Activated effector memory CD4-positive, alpha-beta T cell treated with anti-CD3 and anti-CD28 coated beads, Interleukin-2, amount 50 U/mL, for 16 hours (primary cell): ENCODE measurements at places on chromosomes 4 and X.

GRCh38 chr4:108838451-108838850, 75.6 kb upstream of the ETNPPL start:
- no peak for DNase-seq

DNA sequence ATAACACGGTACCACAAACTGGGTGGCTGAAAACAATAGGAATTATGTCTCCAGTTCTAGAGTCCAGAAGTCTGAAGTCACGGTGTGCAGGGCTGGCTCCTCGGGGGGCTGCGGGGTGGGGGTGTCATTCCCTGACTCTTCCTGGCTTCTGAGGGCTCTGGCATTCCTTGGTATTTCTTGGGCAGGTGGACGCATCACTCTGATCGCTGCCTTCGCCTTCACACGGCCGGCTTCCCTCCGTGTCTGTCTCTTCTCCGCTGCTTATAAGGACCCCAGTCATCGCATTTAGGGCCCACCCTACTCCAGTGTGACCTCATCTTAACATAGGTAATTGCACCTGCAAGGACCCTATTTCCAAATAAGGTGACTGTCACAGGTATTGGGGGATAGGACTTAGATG, 134.6 kb downstream of the CPZ start:
- peak; percentile 30 for DNase-seq

DNA sequence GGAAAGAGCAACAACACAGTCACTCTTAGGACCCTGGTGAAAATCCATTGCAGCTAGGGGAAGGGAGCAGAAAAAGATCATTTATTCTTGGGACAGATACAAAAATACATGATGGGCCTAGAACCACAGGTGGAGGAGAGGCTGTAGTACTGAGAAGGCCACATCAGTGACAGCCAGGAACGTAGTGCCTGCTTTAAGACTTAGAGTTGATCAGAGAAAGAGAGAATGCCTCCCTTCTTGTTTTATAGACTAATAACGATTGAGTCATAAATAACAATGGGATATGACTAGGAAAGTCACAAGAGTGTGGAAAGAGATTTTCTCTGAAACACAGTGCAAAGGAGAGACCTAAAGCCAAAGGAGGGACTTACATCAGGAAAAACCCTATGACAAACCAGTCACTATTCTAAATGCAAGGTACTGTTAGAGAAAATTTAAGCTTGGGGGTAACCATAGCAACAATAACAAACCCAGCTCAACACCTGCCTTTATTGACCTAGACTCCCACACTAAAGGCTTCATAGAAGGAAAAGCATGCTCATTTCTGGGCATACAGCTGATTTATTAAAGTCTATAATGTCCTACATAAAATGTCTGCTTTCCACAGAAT, 1015.0 kb upstream of the GRID2 start:
- no peak for DNase-seq

- no peak for DNase-seq
Observed at GRCh38 chr4:69196209-69196965, 18.2 kb downstream of the UGT2B11 start.

- DNase-seq: no peak
Observed at GRCh38 chr4:5784960-5785611, 74.1 kb downstream of the EVC start.

DNA sequence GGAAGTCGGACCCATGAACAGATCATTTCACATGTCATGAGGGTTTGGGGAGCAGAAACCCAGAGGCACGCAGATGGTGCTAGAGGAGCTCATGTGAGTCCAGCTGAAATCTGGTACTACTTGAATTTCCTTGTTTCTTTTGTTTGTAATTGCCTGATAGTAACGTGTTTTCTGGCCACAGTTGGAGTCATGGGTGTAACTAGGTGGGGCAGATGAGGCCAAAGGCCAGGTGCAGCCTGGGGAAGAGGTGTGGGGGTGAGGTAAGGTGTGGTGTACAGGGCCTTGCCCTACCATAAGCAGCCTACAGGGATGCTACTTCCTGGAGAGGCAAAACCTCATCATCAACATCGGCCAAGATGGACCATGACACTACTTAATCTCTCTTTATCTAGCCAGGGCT, 271.4 kb downstream of the PTTG2 start:
- no peak for DNase-seq

- DNase-seq: peak; percentile 77
Observed at GRCh38 chrX:48468693-48469691, 1.1 kb downstream of the SLC38A5 start.

DNA sequence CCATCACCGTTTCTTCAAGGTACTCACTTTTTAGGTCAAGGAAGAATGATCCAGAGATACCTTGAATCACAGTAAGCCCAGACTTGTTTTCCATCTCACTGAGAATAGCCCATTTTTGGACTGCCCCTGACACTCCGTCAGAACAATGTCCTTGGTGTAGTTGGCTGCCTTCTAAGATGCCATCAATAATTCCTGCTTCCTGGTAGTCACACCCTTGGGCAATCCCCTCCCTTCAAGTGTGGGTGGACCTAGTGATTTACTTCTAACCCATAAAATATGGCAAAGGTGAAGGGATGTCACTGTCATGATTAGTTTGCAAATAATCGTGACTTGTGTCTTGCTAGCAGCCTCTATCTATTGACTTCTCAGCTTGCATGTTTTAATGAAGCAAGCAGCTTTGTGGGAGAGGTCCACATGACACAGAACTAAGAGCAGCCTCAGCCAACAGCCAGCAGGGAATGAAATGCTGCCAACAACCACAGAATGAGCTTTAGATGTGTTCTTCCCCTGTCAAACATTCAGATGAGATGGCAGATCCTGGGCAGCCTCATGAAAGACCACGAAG, 20.0 kb upstream of the KLHL34 start:
- no peak for DNase-seq

DNA sequence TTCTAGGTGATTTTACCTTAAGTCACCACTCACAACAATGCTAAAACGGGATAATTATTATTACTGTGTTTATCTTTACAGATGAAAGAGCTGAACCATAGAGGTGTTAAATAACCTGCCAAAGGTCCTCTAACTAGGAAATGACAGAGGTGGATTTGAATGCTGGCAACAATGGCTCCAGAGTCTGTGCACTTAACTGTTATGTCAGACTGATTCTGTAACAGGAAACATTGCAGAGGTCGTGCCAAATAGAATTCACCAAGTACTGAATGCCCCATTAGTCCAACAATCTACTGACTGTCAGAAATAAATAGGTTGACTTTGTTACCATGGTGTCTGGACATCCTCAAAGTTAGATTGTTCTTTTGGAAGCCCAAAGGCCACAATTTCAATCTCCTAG, 20.9 kb upstream of the USP27X start:
- no peak for DNase-seq

DNA sequence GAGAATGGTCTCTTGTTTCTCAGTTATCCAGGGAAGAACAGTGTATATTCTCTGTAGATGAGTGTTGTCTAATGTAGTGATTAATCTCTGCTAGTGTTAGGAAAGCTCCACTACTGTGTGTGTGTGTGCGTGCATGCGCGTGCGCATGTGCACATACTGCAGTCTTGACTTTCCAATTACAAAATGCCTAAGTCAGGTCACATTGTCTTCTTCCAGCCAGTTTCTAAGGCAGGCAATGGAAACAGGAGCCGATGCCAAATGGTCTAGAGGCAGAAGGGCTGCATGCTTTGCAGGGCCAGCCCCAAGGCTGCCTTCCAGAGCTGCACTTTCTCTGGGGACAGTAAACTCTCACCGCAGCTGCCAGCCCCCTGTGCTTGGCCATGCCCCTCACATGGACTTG, 30.5 kb upstream of the NAP1L5 start:
- DNase-seq: no peak

DNA sequence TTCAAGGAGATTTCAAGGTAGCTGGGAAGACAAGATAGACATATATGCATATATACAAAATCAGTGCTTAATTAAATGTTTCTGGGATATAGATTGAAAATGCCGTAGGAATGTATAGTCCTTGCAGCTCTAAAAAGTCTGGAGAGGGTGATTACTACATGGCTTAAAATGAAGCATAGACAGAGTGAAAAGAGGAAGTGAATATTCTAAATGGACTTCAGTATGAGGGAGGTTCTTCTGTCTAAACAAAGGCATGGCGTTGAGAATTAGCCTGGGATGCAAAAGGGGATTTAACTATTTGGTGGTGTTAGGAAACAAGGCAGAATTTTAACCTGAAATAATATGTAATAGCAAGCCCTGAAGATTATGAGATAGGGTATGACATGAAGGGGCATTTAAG, 141.5 kb upstream of the FRMPD4 start:
- no peak for DNase-seq

DNA sequence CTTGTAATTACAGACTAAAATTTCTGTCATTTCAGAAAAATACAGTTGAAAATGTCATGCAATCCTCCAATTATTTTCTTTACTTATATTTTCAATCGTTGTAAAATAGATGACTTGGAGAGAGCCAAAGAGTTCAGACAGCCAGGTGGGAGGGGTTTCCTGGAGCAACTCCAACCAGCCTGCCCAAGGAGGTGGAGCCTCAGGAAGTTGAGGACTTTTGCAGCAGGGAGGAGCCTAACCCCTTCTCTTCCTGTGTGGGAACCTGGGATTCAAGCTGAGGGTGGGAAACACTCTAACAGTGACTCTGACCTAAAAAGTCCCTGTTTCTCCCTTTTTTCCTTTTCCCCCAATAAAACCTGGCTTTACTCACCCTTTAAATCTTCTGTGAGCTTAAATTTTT, 72.2 kb upstream of the GABRG1 start:
- DNase-seq: no peak

DNA sequence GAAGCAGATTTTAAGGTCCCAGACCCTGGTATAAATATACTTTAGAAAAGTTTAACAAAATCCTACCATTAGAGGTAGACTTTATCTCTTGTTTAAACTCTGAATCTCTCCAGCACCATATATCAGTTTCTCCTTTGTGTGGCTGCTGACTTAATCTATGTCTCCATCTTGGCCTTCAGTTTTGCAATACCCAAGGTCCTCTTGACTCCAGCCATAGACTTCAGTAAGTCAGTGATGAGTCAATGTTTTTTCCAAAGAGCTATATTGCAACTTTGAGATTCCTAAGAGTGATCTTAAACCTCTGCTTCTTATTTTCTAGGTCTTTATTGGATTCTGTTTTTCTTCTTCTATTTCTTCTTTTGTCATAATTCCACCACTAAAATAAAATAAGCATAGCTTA, 50.8 kb upstream of the ADGRL3 start:
- no peak for DNase-seq

GRCh38 chrX:41718481-41719235, 5.3 kb upstream of the GPR82 start:
- no peak for DNase-seq

GRCh38 chr4:61921920-61922319, 721.8 kb downstream of the ADGRL3 start:
- DNase-seq: no peak

GRCh38 chr4:142222127-142222526, 585.7 kb downstream of the IL15 start:
- DNase-seq: no peak

- DNase-seq: no peak
Observed at GRCh38 chr4:154989511-154989910, 208.4 kb downstream of the RBM46 start.

DNA sequence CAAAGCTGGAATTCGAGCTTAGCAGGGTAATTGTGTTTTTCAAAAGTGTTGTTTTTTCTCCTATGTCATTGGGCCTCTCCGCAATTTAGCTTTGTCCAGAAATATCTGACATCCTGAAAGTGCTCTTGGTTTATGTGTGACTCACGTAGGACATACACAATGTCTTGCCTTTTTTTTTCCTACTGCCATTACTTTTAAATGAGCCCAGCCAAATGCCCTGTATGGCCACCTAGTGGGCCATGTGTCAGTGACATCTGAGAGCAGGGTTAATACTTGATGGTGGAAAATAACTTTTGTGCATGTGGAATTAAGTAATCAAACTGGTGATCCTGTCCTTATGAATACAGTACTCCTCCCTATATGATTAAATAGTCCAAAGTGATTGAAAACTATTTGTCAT, 1411.1 kb upstream of the TENM3 start:
- DNase-seq: no peak

GRCh38 chr4:70706516-70706915, 15.2 kb upstream of the RUFY3 start:
- DNase-seq: no peak

GRCh38 chr4:147987252-147987651, 255.4 kb downstream of the ARHGAP10 start:
- no peak for DNase-seq

GRCh38 chrX:111837197-111837596, 38.8 kb upstream of the TRPC5OS start:
- DNase-seq: no peak

DNA sequence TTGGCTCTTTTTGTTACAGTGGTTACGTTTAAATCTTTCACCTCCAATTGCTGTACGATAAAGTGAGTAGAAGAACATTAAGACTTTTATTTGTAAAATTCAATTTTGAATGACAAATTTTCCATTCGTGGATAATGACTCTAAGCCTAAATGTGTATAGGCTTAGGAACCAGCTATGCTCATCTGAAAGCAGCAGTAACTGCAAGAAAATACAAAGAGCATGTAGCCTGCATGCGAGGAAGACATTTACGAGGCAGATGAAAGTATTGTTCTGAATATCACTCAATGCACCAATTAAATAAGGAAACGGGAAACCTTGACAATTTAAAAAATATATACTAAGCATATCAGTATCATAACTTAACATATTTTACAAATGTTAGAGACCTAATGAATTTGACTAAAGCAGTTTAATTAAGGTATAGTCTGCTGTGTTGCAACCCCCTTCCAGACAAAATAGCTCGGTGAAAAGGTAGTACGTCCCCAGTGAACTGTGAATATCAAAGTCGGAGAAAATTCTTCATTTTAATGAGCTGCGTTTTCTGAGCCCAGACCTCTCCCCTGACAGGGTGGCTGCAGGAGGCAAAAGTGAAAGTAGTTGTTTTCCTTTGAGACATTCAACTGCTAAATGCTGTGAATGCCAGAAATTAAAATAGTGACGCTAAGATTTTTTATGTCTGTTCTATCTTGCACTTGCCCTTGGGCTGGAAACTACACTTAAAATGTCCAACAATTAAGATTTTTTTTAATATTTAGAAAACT, 1236.5 kb upstream of the TENM3 start:
- DNase-seq: no peak

DNA sequence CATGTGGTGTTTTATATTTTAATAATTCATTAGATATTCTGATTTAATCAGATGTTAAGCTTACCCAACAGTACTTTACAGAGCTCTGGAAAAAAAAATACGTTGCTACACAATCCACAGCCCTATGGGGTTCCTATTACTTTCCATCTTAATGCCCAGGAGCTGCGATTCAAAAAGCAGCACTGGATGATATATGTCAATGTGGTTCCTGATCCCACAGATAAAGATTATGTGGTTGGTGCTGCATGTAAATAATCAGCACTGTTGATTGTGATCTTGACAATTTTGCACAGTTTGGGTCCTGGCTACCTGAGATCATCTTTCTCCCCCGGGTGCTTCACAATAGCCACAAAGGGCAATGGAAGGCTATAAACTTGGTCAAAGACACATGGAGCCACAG, 72.7 kb upstream of the DCLK2 start:
- no peak for DNase-seq

- no peak for DNase-seq
Observed at GRCh38 chrX:149365061-149365460, 140.0 kb downstream of the IDS start.

DNA sequence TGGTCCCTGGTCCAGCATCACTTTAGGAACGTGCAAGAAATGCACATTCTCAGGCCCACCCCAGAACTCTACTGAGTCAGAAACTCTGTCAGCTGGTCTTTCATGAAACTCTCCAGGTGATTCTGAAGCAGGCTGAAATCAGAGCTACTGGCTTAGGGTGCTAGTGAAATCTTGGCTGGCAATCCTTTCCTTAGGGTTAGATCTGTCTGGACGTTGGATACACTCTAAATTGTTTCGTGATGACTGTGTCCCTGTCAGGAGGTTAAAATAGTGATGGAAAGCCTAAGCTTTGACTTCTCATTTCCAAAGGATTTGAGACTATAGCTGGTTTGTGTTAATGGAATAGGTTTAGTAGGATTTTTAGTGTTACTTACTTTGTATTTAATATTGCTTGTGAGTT, 99.1 kb downstream of the ARHGAP10 start:
- no peak for DNase-seq
